ENCODE measurements at places on chromosomes 4 and X. TPM values are rescaled to one million over a fixed set of nuclear protein-coding genes. Genes with fewer than 3 reads are reported as not detected.
A peak's percentile ranks its signal among the peaks of the same experiment; 100 is the strongest.

Gene UGT2B17
- 23.6 TPM for total RNA-seq

Gene TRIM75
- 0.17 TPM for total RNA-seq

Gene DACH2
- total RNA-seq = 0.67 TPM

Gene PDCL2
- total RNA-seq = not detected

- no peak overlapping the region for H3K27ac ChIP-seq
- H3K27me3 ChIP-seq = no peaks in the 10 kb centered on the region
- no peaks in the 10 kb centered on the region for H3K36me3 ChIP-seq
These were observed 231.9 kb upstream of the INTU start for GRCh38 chr4:127400731-127401346.

Gene MAB21L2
- 3.0 TPM for total RNA-seq

Gene EXOC1L
- total RNA-seq = not detected

- no peak for DNase-seq
- H3K4me3 ChIP-seq = no peak overlapping the region
- no peaks in the 10 kb centered on the region for H3K36me3 ChIP-seq
- no peaks in the 10 kb centered on the region for H3K27me3 ChIP-seq
- H3K27ac ChIP-seq = no peak overlapping the region
These were observed 437.6 kb upstream of the AGA start for GRCh38 chr4:177879851-177880250.

Gene TXK
- 1.5 TPM for total RNA-seq

DNA sequence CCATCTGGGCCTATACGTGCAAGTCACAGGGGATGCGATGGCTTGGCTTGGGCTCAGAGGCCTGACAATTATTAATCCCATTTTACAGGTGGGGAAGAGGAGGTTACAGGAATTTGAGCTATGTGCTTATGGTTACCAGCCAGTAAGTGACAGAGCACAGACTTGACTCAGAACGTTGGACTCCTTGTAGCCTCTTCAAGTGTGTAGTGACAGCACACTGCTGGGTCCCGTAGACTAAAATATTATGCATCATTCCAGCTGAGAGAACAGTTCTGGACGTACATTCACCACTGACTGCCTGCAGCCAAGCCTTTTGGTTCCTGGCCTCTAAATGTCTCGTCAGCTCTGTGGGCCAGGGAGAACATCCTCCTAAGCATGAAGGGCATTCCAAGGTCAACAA, 314.5 kb downstream of the GPAT3 start:
- no peak for DNase-seq
- peaks cover 7% of the 10 kb centered on the region for H3K4me1 ChIP-seq
- H3K27me3 ChIP-seq = no peaks in the 10 kb centered on the region

Gene KCNE5
- 0.10 TPM for total RNA-seq

Gene TBX22
- 0.10 TPM for total RNA-seq

Gene CLDN34
- total RNA-seq = not detected

DNA sequence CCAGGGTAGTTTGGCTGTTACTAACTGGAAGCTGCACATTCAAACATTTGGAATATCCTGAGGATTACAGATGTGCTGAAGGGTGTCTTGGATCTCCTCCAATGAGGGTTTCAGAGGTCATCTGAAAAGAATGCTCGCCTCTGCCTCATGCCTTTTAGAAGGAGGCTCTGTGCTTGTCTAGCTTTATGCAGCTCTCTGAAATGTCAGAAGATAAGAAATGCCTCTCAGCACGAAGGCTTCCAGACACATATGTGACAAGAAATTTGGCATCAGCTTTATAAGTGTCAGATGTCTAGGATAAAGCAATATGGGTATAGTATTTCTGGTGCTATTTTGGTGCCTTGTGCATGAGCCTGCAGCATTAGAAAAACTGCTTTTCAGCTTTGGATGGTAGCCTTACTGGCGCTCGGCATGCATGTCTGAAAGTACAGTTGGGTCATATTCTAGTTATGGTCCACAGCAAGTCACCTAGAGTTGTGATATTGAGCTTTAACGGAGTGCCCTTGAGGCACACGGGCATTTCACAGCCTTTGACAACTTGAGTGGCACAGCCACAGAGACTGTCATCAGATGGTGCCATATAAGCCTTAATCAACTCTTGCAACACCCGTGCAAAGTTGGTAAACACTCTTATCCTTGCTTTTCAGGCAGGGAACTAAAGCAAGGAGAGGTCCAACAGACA, 70.8 kb upstream of the PGRMC2 start:
- H3K27ac ChIP-seq = peak overlapping the region; percentile 24
- H3K36me3 ChIP-seq = no peaks in the 10 kb centered on the region
- peaks cover 35% of the 10 kb centered on the region for H3K4me1 ChIP-seq
- H3K27me3 ChIP-seq = no peaks in the 10 kb centered on the region
- DNase-seq = peak; percentile 46

Gene CLGN
- 26.8 TPM for total RNA-seq

Gene MAGEA9
- total RNA-seq = not detected

DNA sequence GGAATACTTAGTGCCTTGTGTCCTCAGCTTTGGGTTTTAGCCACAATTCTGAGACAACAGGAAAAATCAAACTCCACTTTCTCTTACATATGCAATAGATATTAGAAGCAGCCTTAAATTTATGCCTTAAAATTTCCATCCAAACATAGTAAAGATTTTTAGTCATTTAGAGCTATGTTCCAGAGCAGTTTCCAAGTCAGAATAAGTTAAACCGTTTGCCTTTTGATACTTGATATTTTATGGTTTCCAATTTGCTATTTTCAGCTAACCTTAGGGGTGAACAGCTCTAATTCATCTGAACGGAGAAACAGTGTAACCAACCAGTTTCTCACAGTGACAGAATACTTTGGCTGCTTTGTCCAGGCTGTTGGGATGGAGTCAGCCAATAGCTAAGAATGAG, 125.8 kb upstream of the RXFP1 start:
- H3K36me3 ChIP-seq = no peaks in the 10 kb centered on the region
- no peaks in the 10 kb centered on the region for H3K27me3 ChIP-seq
- no peaks in the 10 kb centered on the region for H3K4me1 ChIP-seq
- no peak for DNase-seq
- H3K27ac ChIP-seq = no peak overlapping the region
- no peak overlapping the region for H3K4me3 ChIP-seq

GRCh38 chrX:137194164-137194563, 160.4 kb upstream of the GPR101 start:
- H3K4me1 ChIP-seq = no peaks in the 10 kb centered on the region
- no peaks in the 10 kb centered on the region for H3K36me3 ChIP-seq
- H3K4me3 ChIP-seq = no peak overlapping the region
- DNase-seq = peak; percentile 24
- H3K27me3 ChIP-seq = no peaks in the 10 kb centered on the region
- no peak overlapping the region for H3K27ac ChIP-seq

Gene NAA11
- total RNA-seq = not detected

Gene FHIP1A
- total RNA-seq = 7.1 TPM

GRCh38 chrX:15336023-15336413, 695 bp upstream of the PIGA start:
- peak overlapping the region; percentile 88 for H3K27ac ChIP-seq
- H3K4me3 ChIP-seq = peak overlapping the region; percentile 27
- peak; percentile 54 for DNase-seq
- no peaks in the 10 kb centered on the region for H3K4me1 ChIP-seq

DNA sequence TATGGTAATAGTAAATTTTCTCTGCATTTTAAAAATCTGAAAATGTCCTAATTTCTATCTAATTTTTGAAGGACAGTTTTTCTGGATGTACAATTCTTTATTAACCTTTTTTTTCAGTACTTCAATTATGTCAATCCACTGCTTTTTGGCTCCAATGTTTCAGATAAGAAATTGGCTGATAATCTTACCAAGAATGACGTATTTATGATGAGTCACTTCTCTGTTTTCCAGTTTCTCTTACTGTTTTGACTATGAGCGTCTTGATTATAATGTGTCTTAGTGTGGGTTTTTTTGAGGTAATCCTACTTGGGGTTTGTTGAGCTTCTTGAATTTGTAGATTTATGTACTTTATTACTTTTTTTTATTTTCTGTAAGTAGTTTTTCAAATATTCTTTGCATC, 47.2 kb downstream of the UGT2B11 start:
- no peaks in the 10 kb centered on the region for H3K36me3 ChIP-seq
- no peak for DNase-seq
- no peak overlapping the region for H3K4me3 ChIP-seq
- no peaks in the 10 kb centered on the region for H3K27me3 ChIP-seq

Gene ZFYVE28
- total RNA-seq = 0.60 TPM

DNA sequence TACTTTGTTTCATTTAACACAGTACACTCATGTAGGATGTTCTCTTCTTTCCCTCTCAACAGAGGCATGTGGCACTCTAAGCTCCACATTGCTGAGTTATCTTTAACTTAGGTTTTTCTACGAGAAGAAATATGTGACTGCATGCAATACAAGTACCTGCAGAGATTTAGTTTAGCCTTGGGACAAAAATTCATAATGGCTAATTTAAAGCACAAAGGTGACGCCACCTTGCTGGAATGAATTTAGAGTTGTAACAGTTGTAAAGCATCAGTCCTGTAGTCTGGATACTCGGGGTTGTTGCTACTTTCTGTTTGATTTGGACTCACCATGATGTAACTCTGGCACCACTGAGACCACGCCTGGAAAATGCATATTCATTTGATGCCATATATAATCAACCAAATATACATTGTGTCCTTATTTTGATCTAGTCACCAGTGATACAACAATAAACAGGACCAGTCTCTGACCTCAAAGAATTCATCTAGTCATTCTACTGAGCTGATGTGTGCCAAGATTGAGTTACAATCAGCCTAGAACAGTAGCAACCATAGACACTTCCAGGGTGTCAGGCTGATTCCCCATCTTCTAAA, 451.0 kb upstream of the ZFP42 start:
- no peak overlapping the region for H3K4me3 ChIP-seq
- H3K27me3 ChIP-seq = no peaks in the 10 kb centered on the region
- no peak overlapping the region for H3K27ac ChIP-seq
- no peaks in the 10 kb centered on the region for H3K36me3 ChIP-seq
- no peaks in the 10 kb centered on the region for H3K4me1 ChIP-seq
- no peak for DNase-seq

Gene DOK7
- total RNA-seq = not detected

Data from hepatocyte (in vitro differentiated cells).